ENCODE measurements at places on chromosomes 16 and 17.

DNA sequence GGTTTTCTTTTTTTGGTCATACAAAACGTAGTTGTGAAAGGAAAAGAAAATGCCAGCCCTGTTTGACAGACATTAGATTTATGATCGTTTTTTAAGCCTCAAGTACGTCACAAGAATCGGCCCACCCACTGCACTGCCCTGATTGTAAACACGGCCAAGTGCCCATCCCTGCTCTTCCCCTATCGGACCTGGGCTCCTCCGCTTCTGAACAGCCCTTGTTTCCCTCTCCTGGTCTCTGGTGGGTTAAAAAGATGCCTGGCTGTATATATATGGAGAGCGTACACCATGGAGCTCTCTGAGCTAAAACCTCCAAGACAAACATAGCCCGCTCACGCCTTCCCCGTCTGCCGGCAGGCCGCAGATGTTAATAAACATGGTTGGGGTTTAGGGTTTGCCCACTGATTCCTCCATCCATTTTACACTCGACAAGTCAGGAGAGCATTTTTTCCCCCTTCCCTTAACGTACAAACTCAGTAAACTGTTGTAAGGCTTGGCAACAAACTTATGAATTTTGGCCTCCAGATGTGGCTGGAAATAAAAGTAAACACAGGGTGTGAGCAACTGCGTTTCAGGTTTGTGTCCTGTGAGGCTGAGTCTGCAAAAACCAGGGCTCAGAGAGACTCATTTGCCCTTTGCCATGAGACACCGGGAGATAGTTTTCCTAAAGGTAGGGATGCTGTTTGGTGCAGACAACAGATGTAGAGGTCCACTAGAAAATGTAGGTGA is 325.9 kb downstream of the SOX9 start:
- DNase-seq = no peak

- DNase-seq = no peak
Measured at GRCh38 chr17:49316889-49317675, 45.0 kb downstream of the ZNF652 start.

GRCh38 chr17:79975498-79976134 is 60.1 kb downstream of the TBC1D16 start:
- DNase-seq = no peak

- no peak for DNase-seq
Measured at GRCh38 chr17:41919840-41920579, 1.3 kb upstream of the ACLY start.

GRCh38 chr17:62900096-62900495 is 65.9 kb upstream of the TANC2 start:
- no peak for DNase-seq

GRCh38 chr16:74578433-74578832 is 28.5 kb downstream of the GLG1 start:
- no peak for DNase-seq

DNA sequence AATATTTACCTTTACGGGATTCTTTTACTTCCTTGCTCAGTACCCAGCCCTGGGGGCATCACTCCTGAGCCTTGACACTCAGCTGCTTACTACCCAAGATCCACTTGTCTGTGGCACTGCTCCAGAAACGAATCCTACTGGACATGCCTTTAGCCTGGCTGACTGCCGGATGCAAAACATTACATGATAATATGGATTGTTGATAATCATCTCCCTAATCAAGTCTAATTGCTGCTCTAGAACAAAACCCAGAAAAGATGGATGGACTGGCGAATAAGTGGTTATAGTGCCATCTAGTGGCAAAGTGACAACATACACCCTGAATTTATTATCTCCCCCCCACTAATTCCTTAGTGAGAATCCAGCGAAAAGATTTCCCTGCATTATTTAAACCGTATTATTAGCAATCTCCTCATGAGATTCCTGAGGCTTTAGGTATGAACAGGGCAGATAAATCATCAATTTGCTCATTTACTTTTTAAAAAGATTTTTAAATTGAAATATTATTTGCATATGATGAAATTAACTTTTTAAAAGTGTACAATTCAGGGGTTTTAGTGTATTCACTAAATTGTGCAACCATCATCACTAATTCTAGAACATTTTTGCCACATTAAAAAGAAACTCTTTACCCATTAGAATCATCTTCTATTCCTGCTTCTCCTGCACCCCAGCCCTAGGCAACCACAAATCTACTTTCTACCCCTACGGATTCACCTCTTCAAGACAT is 61.6 kb downstream of the RGS9 start:
- no peak for DNase-seq

- no peak for DNase-seq
Measured at GRCh38 chr16:83542491-83542890, 265.3 kb upstream of the HSBP1 start.

- no peak for DNase-seq
Measured at GRCh38 chr16:2296661-2297505, 29.0 kb upstream of the RNPS1 start.

GRCh38 chr16:55437625-55438024 is 41.4 kb upstream of the MMP2 start:
- DNase-seq = no peak
